ENCODE measurements at places on chromosomes 7 and 10.

GRCh38 chr10:128211064-128211504 is 84.9 kb upstream of the MKI67 start:
- DNase-seq, result no peak

GRCh38 chr10:118980870-118981269 is 48.6 kb upstream of the NANOS1 start:
- no peak for DNase-seq

- DNase-seq, result peak; percentile 52
These were observed 49.9 kb downstream of the PWWP2B start for GRCh38 chr10:132446661-132447445.

DNA sequence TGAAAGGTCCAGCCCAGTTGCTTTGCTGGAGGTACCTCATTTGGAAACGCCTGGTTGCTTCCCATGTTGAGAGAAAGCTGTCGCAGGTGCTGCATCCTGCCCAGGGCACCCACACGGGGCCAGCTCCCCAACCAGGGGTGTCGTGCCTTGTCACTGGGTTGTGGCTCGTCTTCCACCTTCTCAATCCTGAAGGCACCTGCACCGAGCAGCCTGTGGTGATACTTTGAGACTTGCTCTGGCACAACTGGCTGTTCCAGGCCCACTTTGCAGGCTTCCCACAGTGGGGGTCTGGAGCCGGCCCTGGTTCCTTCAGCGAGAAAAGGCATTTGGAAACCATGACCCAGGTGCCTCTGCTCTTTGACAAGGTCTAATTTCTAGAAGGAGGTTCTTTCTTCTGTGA is 197.3 kb upstream of the PPP2R2D start:
- DNase-seq, result no peak

- no peak for DNase-seq
These were observed 8.1 kb downstream of the SRGN start for GRCh38 chr10:69096045-69096444.

DNA sequence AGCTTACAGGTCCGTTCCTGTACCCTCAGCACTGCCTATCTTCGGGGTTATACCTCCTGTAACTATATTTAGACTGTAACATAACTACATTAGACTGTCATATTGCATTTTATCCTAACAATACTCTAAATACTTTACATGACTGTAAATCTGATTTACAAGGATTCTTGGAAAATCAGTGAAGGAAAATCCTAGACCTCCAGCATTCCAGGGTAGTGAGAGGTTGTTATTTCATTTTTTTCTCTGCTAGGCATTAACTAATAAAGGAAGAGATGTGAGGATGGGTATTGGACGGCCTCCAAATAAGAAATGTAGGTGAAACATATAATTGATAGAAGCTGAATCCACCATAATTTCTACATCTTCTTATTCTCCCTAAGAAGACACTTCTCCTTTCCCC is 569.4 kb downstream of the CALN1 start:
- no peak for DNase-seq

DNA sequence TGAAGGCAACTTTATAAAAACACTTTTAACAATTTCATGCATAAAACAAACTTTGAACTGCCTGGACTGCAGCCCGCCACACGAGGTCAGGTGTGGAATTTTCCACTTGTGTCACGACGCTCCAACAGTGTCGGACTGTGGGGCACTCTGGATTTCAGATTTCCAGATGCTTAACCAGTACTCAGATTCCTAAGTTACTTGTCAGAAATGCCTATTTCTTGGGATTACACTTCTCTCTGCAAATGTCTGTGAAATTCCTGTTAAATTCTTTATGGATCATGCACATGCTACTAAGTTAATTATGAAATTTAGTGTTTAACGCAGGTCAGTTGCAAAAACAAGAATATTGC is 473 bp upstream of the GPER1 start:
- no peak for DNase-seq

Measured in activated CD4-positive, alpha-beta T cell treated with anti-CD3 and anti-CD28 coated beads for 24 hours (primary cell).